ENCODE measurements at places on chromosomes 6 and 20. TPM values are rescaled to one million over a fixed set of nuclear protein-coding genes. Genes with fewer than 3 reads are reported as not detected.

DNA sequence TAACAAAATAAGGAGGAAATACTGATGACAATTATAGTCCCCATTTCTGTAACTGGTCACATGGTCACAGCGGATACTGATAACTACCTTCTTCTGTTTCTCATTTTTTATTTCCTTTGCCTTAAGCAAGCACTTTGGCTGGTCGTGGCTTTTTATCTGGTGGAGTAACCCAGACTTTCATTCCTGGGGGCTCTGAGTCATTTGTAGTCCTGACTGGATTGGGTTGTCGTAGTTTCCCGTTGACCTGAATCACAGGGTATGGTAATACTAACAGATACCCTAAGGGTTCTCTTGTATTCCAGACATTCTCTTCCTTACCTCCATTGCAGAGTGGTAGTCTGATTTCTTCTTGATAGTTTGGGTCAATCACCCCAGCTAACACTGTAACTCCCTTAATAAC is 500.3 kb upstream of the ADGRB3 start:
- H3K27ac ChIP-seq, result no peak overlapping the region
- no peaks in the 10 kb centered on the region for H3K4me1 ChIP-seq

DNA sequence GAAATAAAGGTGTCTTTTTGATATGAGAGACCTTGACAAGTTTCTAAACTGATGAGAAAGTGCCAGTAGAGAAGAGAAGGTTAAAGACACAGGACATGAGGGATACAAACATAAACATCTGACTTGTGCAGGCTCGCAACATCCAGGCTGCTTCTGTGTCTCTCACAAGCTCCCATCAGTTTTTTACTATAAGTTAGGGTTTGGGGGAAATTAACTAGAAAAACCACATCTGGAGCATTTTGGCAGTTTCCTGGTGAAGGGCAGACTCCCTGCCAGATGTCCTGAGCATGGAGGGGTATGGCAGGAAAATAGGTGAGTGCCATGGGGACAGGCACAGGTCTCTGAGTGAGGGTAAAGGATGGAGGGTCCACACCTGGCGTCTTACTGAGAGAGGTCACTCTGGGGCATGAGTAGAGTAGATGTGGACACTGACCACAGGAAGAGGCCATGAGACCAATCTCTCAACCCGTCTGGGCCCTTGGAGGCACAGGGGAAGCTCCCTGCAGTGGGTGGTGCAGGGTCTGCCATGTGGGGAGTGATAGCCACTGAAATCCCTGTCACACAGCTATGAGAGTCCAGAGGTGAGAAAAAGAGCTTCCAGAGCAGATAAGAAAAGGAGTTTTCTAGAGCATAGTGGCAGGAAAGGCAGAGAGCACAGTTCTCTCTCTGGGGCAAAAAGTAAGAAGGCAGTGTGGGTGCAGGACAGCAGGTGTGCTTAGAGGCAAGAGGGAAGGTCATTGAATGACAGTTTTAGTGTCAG is 193.3 kb upstream of the SYNDIG1 start:
- no peak for DNase-seq
- no peaks in the 10 kb centered on the region for H3K27me3 ChIP-seq
- H3K36me3 ChIP-seq, result no peaks in the 10 kb centered on the region
- no peaks in the 10 kb centered on the region for H3K4me1 ChIP-seq
- no peak overlapping the region for H3K4me3 ChIP-seq

GRCh38 chr20:33450867-33451266 is 7.3 kb upstream of the SNTA1 start:
- no peaks in the 10 kb centered on the region for H3K36me3 ChIP-seq
- no peak overlapping the region for H3K4me3 ChIP-seq
- H3K27me3 ChIP-seq, result no peaks in the 10 kb centered on the region
- H3K27ac ChIP-seq, result no peak overlapping the region
- no peaks in the 10 kb centered on the region for H3K4me1 ChIP-seq

Gene EPHA7
- not detected for polyA plus RNA-seq

Gene SMOC2
- polyA plus RNA-seq, result not detected

GRCh38 chr20:45497971-45498494 is 17.4 kb downstream of the SPINT3 start:
- H3K4me3 ChIP-seq, result no peak overlapping the region
- no peaks in the 10 kb centered on the region for H3K4me1 ChIP-seq
- H3K36me3 ChIP-seq, result no peaks in the 10 kb centered on the region
- H3K27ac ChIP-seq, result no peak overlapping the region
- no peaks in the 10 kb centered on the region for H3K27me3 ChIP-seq

- no peak overlapping the region for H3K4me3 ChIP-seq
- H3K27ac ChIP-seq, result no peak overlapping the region
- no peak for DNase-seq
- no peaks in the 10 kb centered on the region for H3K27me3 ChIP-seq
Observed at GRCh38 chr6:83461438-83461837, 30.6 kb upstream of the ME1 start.

Gene BLCAP
- polyA plus RNA-seq, result 63.7 TPM

Gene VSTM2L
- not detected for polyA plus RNA-seq

- H3K4me3 ChIP-seq, result no peak overlapping the region
- H3K36me3 ChIP-seq, result no peaks in the 10 kb centered on the region
- no peaks in the 10 kb centered on the region for H3K4me1 ChIP-seq
- no peak overlapping the region for H3K27ac ChIP-seq
- H3K27me3 ChIP-seq, result no peaks in the 10 kb centered on the region
Observed at GRCh38 chr20:63121246-63121645, 94.7 kb downstream of the YTHDF1 start.

Gene PSORS1C2
- polyA plus RNA-seq, result not detected

Measured in CD4-positive, alpha-beta memory T cell (primary cell).